NCI-H460 (cell line): ENCODE measurements at places on chromosomes 13 and 19. TPM values are rescaled to one million over a fixed set of nuclear protein-coding genes. Genes with fewer than 3 reads are reported as not detected.

Gene TLE6
- total RNA-seq: 3.9 and 4.7 TPM in 2 replicates

Gene LAIR1
- total RNA-seq: not detected in 2 replicates

Gene NPAS1
- 0.30 and 0.49 TPM in 2 replicates for total RNA-seq

Gene SBK3
- total RNA-seq: 0.32 TPM in 1 of 2 replicates, not detected in the other

Gene LILRB3
- not detected in 2 replicates for total RNA-seq

Gene SLC44A2
- total RNA-seq: 2.6 TPM in 2 replicates

Gene TTYH1
- total RNA-seq: not detected in 2 replicates

Gene GAPDHS
- total RNA-seq: not detected in 2 replicates

Gene ZNF829
- total RNA-seq: 2.1 and 2.2 TPM in 2 replicates

Gene ELOF1
- total RNA-seq: 31.6 and 35.3 TPM in 2 replicates

Gene ZNF471
- total RNA-seq: 0.98 and 1.8 TPM in 2 replicates

Gene LACC1
- 3.9 and 5.5 TPM in 2 replicates for total RNA-seq

Gene KLF2
- total RNA-seq: 13.5 and 16.8 TPM in 2 replicates

Gene VPS36
- 28.4 and 35.3 TPM in 2 replicates for total RNA-seq

Gene SOX21
- 0.09 TPM in 1 of 2 replicates, not detected in the other for total RNA-seq

Gene KIR2DL4
- not detected in 2 replicates for total RNA-seq

Gene MEIOSIN
- total RNA-seq: not detected in 2 replicates

Gene ATP12A
- 0.10 TPM in 1 of 2 replicates, not detected in the other for total RNA-seq

Gene CD79A
- not detected in 2 replicates for total RNA-seq

Gene ARID3A
- 4.9 and 5.4 TPM in 2 replicates for total RNA-seq

Gene CACNG7
- total RNA-seq: not detected in 2 replicates

Gene RNF113B
- not detected in 2 replicates for total RNA-seq

Gene SIGLECL1
- not detected in 2 replicates for total RNA-seq

Gene ZNF98
- not detected in 2 replicates for total RNA-seq

Gene CAPN12
- total RNA-seq: 0.15 and 0.92 TPM in 2 replicates

Gene ACER1
- total RNA-seq: not detected in 2 replicates
